Stimulated activated CD8-positive, alpha-beta memory T cell treated with anti-CD3 and anti-CD28 coated beads, Interleukin-15, amount 100 ng/mL, for 48 hours (primary cell): ENCODE measurements at places on chromosomes 16 and 17.

DNA sequence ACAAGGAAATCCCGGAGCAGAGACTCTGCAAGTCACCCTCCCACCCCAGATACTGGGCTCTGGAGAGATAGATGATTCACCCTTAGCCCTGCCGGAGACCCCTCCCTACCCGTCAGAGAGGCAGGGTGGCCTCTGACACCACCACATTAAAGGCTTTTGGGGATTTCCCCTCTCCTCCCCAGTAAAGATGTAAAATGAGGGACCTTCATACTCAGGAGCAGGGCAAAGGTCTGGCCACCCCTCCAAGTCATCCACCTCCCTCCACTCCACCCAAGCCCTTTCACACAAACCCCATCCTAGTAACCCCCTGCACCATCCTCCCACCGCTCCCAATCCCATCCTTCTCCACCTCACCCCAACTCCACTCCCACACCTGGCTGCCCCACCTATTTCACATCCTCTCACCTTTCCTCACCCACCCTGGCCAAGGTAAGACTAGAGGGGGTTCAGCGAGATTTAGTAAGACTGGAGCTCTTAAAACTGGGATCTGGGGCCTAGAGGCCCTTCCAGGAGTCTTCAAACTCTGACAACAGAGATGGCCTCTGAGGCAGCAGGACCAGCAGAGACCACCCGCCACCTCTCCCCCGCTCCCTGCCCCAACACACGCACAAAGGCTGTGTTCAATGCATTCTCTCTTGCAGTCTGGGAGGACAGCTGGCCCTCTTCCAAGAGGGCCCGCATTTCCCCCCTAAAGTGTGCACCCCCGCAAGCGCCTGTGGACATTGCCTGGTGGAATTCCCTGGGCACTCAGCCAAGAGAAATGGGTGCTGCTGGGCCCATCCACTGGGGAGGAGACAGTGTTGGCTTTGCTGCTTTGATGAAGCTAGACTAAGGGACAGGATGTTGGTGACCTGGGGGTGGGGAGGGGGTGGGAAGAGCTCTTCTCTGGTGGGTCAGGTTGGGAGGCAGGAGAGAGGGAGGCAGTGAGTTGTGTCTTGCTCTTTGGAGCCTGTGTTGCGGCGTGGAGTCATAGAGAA lies 1.1 kb downstream of the ABAT start:
- peak; percentile 45 for DNase-seq

DNA sequence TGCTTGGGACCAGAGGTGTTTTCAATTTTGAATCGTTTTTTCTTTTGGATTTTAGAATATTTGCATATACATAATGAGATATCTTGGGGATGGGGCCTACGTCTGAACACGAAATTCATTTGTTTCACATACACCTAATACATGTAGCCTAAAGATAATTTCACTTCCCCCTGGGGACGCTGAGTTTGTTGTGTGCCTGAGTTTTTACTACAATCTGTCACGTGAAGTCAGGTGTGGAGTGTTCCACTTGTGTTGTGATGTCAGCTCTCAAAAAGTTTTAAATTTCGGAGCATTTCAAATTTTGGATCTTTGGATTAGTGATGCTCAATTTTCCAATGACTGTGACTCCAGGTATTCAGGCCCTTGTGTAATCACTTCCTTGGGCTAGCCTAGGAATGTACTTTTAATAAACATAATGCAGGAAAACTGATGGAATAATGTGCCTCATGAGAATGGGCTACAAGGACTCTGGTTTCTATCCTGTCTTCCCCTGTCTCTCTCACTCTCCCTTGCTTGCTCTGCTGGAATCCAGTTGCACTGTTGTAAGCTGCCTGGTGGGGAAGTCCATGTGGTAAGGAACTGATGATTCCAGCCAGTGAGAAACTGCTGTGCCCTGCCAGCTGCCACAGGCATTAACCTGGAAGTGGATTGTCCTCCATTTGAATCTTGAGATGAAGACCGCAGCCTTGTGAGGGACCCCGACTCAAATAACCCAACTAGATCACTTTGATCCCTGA lies 403.8 kb downstream of the SHISA9 start:
- no peak for DNase-seq

DNA sequence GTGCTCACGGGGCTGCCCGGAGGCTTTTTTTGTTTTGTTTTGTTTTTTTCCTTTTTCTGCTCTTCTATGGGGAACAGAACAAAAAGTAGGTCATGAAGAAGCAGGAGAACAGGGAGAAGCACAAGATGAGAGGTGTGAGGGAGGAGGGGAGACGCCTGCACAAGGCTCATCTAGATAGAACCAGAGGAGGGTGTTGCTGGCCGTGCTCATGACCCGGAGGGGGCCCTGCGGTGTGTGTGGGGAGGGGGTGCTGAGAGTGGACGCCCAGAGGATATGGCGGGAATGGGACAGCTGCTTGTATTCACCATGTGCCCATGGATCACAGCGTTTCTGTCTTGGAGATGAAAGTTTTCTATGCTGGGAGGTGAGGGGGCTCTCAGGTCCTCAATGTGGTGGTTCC lies 183.7 kb downstream of the FOXL1 start:
- no peak for DNase-seq

DNA sequence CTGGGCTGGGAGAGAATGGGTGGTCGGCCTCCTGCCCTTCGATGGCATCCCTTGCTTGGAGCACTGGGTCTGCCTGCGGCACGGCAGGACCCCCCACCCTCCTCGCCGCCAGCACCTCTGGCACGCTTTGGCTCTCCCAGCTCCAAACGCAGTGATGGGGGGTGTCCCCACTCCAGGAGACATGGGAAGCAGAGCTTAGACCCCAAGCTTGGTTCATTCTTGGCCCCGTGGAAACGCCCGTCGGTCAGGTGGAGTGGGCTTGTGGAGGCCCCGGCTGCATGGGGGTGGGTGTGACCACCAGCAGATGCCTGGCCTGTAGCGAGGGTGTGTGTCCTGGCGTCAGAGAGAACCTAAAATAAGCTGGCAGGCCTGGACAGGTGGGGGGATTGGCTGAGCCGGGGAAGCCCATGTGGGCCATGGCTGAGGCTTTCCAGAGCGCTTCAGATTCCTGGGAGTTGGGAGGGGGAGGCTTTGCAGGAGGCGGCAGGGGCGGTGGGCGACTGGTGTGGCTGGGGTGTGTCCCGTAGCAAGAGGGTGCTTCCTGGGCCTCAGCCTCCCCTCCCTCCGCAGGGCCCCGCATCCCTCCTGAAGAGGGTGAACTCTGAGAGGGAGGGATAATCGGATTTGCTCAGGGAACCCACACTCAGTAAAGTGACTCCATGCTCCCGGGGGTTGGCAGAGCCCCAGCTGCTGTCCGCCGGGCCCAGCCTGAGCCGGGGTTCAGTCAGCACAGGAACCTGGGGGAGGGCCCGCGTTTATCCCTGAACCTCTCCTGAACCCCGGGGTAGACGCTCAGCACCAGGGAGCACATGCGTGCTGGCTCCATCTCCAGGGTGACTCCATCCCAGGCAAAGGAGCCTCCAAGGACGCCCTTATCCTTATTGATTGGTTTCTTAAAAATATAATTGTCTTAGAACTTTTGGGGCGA lies 3.4 kb downstream of the CACNA1H start:
- DNase-seq = no peak

- DNase-seq = no peak
Observed at GRCh38 chr17:62130739-62131138, 65.7 kb upstream of the MED13 start.

- peak; percentile 28 for DNase-seq
Observed at GRCh38 chr17:18261146-18261515, 669 bp downstream of the MIEF2 start.

- no peak for DNase-seq
Observed at GRCh38 chr17:237406-237955, 56.0 kb upstream of the DOC2B start.

GRCh38 chr16:85798901-85799496 lies 345 bp downstream of the EMC8 start:
- peak; percentile 21 for DNase-seq

DNA sequence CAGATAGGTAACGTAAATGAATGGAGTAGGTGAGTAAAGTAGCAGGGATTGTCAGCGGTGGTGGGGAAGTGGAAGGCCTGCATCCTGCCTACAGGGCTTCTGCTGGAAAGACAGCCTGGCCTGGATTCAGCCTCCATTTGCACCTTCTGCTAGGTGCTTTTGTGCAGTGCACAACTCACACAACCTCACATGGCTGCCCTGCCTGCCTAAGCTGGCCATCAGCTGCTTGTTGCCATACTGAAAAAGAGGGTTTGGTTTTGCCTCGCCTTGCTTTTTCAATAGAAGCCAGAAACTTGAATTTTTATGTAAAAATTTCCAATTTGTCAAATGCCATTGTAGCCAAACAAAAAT lies 36.3 kb downstream of the SOST start:
- no peak for DNase-seq

DNA sequence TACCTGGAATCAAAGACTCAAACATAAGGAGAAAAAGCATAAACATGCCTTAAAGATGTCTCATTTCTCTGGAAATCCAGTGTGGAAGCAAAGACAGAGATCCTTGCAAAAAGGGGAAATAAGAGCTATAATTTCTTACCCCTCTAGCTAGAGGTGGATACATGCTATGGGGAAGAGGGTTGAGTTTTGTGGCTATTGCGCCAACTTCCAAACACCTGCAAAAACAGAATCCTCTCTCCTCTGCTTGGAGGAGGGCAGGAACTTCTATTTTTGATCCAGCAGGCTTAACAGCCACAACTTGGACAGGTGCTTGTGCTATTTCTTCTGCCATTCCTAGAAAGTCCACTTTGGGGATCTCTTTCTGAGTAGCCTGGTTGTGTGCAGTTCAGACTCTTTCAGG lies 21.5 kb upstream of the NUDT7 start:
- no peak for DNase-seq

GRCh38 chr17:49911719-49912118 lies 57.3 kb upstream of the DLX4 start:
- DNase-seq = no peak

DNA sequence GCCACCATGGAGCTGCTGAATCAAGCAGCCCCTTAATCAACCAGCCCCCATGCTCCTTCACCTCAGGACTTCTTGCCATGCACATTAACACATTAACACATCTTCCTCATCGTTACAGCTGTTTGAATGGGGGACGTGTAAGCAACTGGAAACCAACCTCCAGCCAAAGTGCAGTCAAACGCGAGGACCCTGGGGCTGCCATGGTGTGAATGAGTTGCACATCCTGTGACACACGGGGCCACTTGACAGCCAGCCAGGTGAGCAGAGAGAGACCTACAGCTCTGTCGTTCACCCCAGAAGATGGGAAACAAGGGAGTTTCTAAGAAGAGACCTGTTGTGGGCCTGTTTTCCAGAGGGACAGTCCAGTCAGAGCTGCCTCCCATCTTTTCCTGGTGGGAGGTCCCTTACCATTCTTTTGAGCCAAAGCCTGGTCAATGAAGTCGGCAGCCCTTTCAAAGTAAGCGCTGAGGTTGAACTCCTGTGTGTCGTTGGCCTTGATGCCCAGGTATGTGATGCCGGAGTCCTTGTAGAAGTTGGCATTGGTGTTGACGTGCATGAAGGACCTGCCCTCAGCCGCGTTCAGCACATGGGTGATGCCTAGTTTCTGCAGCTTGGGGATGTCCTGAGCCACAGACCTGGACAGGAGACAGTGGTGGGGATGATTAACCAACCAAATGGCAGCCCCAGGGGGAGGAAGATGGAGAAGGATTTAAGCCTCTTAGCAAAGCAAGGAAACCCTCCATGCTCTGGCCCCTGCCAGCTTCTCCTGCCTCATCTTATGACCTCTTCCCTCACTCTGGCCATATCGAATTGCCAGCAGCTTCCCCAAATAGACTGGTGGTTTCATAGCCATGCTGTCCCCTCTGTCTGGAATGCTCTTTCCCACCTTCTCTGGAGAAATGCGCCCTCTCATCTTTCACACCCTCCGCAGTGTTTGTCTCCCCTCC lies 4.2 kb downstream of the DUSP3 start:
- DNase-seq = no peak

DNA sequence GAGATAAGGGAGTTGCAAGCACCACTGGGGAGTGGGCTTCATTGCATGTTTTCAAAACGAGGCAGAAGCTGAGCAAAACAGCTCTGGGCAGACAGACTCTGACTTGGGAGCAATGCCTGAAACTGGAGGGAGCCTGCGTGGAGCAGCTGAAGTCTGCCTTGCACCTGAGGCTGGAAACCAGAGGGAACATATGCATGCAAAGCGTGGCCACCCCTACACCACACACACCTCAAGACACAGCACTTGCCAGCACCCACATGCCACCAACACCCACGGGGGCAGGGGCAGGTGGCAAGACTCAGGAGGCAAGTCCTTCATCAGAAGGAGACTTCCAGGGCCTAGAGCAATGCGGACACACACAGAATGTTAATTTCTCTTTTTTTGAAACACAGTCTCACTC lies 45.8 kb downstream of the COTL1 start:
- DNase-seq = no peak

DNA sequence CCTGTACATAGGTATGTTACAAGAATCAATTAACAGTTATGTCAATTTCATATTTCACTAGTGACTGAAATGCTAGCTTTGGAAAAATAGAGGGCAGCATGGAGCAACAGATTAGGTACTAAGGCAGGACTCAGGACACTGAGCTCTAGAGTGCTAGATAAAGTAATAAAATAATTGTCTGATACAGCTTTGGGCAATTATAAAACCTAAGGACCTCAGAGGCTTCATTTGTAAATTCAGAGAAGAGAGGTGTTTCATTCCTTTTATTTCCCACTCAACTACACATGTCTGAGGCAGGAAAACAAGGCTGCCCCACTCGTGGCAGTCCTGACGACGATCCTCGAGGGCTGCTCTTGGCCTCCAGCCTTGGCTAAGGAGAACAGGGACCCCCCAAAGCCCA lies 81.5 kb downstream of the CA4 start:
- no peak for DNase-seq

DNA sequence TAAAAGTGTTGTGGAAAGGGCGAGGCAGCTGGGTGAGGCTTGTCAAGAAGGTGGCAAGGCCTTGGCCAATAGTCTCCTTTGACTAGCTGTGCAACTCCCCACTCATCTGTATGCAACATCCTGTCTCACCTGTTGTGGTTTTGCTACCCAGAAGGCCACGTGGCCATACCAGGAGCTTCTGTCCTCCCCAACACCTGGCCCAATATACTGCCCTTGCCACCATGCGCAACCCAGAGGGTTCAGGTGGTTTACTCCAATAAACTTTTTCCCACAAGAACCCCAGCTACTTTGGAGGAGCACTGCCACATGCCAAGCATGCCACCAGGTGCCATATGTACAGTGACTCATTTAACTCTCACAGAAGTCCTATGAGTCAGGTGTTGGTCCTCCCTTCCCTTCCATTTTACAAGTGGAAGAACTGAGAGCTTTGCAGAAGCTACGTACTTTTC lies 10.2 kb downstream of the MYO19 start:
- DNase-seq = no peak

GRCh38 chr17:30915833-30916611 lies 5.7 kb upstream of the ADAP2 start:
- DNase-seq = no peak

GRCh38 chr16:844638-845350 lies 44.3 kb upstream of the GNG13 start:
- no peak for DNase-seq
